ENCODE measurements at places on chromosomes 7 and 10.

DNA sequence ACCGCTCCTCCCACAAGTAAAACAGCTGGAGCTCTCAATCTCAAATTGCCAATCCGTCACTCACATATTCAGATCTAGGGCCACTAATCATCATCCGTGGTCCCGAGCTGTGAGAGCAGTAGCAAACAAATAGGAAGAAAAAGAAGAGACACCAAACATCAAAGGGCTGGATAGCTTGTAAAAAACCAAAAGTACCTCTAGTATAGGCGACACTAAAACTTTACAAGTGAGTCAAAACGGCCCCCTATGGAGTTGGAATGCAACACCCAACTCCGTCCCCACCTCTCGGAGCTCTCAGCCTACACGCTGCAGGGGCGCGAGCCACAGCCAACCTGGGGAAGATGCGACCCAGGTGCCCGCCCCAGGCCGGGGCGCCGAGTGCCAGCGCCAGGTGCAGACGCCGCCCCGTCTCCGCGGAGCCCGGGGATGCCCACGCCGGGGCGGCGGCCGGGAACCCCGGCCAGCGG lies 581 bp downstream of the FAM3C start:
- DNase-seq: peak; percentile 76

- DNase-seq: no peak
These were observed 28.3 kb downstream of the MAD1L1 start for GRCh38 chr7:2204446-2204845.

- DNase-seq: no peak
These were observed 21.2 kb downstream of the INPP5A start for GRCh38 chr10:132558516-132559413.

DNA sequence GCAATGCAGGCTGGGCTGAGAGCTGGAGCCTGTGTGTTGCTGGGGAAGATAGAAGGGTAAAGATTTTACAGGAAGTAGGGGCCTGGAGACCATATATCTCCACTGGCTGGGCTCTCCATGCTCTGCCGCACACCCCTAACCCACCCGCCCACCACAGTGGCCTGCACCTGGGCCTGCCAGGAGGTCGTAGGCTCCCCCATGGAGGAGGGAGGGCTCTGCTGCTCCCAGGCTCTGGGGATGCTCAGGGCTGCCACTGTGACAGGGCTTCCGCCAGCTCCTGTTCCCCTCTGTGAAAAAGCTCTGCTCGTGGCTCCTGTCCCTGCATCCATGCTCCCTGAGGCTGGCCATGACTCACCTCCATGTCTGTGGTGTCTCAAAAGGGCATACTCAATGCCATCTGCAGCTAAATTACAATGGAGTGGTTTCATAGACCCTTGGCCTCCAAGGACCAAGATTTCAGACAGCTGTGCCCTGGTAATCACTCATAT lies 106.0 kb downstream of the CXCL12 start:
- DNase-seq: no peak

DNA sequence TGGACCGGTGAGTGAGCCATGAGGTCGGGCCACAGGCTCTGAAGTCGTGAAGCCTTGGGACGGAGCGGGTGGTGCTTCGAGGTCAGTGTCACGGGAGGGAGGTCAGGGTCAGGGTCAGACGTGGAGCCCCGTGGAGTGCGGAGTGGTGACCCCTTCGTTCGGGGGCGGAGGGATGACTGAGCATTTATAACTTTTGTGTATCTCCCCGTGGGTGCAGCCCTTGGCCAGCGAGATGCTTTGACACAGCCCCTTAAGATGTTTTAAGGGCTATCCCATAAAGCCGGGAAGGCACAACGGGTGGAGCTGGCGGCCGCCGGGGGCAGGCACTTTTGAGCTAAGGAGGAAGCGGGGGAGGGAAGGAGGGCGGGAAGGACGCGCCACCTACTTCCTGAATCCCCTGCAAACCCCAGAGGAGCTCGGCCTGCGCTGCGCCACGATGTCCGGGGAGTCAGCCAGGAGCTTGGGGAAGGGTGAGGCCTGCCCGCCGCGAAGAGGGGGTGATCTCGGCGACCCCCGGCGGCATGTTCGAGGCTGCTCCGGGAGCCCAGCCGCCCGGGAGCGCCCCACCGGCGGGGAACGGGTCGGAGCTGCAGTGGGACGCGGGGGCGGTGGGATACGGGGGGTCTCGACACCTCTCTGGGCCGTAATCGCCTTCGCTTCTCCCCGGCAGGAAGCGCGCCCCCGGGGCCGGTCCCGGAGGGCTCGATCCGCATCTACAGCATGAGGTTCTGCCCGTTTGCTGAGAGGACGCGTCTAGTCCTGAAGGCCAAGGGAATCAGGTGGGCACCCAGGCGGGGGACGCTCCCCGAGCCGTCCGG lies at the start of gene GSTO1:
TSS of gene GSTO1 (plus strand) at position 400 of the 818 bp plus-strand sequence. CDS start at position 437, 37 bp downstream.
- DNase-seq: peak; percentile 80

DNA sequence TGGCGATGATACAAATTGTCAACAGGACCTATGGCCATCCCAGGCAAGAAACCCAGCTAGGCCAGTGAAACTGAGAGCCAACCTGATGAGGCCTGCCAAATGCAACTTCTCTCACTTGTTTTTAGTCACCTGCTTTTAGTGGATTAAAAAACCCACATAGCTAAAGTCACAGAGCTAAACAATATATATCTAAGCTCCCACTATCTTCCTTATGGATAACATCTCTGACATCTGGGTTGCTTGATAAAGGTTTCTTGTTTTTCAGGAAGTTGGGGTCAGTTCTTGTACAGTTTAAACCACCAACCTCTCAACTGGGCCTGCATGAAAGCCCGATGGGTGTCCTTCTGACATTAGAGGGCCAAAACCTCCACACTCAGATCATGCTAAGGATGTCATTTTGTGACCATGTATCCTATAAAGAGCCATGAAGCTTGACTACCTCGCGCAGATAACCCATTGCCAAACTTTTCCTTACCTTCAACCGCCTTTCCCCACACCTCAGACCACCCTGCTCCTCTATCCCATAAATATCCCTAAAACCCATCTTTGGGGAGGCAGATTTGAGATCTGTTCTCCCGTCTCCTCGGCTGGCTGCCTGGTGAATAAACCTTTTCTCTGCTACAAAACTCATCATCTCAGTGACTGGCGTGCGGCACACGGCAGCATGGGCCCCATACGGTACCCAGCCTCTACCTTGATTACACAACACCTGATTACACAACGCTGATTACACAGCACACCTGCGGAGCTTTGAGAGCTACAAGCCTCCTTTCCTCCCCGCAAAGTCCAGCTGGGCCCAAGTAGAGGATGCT lies 797 bp upstream of the STMP1 start:
- DNase-seq: no peak

DNA sequence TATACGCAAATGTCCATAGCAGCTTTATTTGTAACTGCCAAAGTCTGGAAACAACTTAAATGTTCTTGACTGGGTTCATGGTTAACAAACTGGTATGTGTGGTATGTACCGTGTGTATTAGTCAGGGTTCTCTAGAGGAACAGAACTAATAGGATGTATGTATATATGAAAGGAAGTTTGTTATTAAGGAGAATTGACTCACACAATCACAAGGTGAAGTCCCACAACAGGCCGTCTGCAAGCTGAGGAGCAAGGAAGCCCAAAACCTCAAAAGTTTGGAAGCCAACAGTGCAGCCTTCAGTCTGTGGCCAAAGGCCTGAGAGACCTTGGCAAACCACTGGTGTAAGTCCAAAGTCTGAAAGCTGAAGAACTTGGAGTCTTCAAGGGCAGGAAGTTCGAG lies 66.8 kb downstream of the TMEM168 start:
- DNase-seq: peak; percentile 50

- no peak for DNase-seq
These were observed 18.0 kb downstream of the RBM33 start for GRCh38 chr7:155662343-155663043.

DNA sequence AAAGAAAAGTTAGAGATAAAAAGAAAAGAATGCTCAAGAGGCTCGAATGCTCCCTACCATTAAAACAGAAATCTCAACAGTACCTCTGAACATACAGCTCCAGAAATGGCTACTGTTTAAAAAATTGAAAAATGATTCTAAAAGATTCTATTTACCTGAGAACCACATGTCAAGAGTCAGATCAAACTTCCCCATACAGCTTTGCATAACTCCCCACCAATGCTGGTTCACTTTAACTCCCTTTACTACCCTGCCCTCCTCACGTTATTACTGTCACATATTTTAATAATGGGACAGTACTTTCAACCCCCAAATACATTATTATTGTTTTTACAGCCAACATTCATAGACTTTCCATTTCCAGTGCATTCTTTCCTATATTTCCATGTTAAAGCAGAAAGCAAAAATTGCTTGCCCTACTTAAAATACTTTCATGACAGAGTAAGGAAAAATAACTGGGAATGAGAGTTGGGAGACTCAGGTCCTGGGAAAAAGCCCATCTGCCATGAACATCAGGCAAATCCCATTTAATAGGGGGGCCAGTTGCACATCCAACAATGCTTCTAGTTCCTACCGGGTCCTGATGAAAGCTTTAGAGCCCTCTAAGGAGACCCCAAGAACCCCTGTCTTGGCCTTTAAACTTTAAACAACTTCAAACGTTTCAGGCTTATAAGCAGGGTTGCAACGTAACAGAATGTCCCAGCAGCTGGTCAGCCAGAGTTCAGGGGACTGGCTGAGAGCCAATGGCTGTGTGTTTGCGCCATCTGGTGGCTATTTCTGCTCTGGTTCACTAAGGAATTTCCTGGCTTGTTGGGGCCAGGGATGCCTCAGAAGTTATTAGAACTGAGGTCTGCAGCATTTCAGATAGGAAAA lies 247.4 kb downstream of the ELMO1 start:
- DNase-seq: peak; percentile 79

GRCh38 chr7:149109969-149110368 lies 16.2 kb downstream of the ZNF425 start:
- DNase-seq: no peak

DNA sequence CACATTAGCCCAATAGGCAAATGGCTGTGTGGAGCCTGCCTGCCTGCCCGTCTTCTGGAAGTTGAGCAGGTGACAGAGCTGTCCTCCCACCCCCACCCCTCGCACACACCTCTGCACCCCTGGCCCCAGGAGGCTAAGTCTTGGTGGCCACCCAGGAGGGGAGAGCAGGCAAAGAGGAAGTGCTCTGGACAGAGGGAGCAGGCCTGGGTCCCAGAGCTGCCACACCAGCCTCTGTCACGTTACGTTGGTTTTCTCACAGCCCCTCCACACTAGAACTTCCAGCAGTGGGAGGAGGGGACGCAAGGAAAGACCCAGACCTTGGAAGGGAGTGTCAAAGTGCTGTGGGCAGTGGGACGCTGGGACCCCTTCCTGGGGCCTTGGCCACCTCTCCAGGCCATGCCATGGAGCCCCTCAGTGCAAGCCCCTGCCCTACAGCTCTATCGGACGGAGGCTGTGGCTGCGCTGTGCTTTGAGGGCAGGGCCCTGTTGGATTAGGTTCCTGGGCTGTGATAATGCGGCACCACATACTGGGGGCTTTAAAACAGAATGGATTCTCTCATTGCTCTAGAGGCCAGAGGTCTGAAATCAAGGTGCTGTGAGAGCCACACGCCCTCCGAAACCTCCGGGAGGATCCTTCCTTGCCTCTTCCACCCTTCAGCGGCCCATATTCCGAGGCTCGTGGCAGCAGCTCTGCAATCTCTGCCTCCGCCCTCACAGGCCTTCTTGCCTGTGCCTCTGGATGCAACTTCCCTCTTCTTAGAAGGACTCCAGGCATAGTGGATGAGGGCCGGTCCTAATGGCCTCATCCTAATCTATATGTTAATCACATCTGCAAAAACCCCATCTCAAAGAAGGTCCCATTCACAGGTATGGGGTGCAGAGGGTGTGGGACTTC lies 9.9 kb downstream of the PRKAG2 start:
- no peak for DNase-seq

- DNase-seq: no peak
These were observed 15.4 kb upstream of the PRF1 start for GRCh38 chr10:70617798-70618568.

Measured in ACHN (cell line).